ENCODE measurements at places on chromosomes 3 and 15.

GRCh38 chr3:152069871-152070270, 196.4 kb downstream of the SUCNR1 start:
- no peak for DNase-seq

DNA sequence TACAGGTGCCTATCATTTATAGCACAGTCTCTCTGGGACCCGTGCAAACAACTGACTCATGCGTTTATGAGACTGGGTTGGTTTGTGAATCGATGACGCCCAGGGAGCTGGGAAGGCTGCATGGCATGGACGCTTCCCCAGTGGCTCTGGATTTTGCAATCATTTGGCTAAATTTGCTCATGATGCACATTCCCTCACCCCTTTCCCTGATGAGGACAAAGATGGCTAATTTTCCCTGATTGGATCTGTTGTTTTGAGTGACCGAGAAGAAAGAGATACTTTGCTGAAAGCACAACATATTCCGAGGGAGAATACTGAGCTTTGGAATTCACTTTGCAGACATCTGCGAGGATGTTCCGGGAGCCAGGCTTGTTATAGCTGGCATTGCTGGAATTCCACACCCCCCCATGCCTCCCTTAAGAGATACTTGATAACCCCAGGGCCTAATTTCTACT, 51.1 kb downstream of the CGNL1 start:
- DNase-seq, result no peak

DNA sequence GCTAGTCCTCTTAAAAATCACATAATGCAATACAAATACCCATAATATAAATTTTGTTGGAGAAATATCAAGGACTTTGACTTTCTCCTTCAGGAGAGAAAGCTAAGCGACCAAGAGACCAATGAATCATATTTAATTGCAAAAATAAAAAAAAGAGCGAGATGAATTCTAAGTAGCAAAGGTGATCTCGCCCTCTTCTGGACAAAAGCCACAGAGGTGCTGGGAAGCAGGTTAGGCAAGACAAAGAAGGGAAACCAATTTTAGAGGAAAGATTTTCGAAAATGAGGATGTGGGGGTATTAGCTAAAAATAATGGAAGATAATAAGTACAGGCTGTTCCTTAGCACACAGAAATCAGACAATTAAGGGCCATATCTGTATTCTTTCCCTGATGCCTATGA, 111.4 kb upstream of the PLAAT1 start:
- DNase-seq, result no peak

DNA sequence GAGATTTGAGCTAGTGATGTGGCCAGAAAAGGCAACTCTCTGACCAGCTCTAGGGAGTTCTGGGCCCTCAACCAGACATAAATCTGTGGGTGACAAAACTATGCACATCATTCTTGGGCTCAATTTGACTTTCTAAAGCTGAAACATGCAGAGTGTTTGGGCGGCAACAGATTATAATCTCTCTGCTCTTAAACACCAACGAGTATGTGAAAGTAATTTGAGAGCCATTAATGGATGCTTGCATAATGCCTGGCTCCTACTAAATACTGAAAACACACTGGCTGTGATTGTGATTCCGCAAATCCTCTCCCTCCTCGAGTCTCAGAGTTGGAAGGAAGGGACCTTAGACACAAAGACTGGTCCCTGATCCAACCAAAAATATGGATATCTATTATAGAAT, 186.7 kb downstream of the UACA start:
- DNase-seq, result no peak

DNA sequence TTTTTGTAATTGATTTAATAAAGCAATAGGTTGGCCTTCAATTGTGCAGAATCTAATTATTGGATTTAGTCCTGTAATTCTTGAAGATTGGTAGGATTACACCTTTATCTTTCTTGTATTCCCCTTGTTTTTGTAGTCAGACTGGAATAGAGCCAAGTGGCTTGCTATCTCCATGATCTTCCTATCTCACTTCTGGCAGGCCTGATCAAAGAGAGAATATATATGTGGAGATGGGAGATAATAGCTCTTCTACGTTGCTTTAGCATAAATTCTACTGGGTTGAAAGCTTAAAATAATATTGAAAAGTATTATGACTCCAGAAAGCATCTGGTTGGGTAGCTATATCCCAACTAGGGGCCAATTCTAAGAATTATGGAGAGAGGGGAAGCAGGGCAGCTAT, 16.9 kb upstream of the IFT57 start:
- DNase-seq, result no peak

DNA sequence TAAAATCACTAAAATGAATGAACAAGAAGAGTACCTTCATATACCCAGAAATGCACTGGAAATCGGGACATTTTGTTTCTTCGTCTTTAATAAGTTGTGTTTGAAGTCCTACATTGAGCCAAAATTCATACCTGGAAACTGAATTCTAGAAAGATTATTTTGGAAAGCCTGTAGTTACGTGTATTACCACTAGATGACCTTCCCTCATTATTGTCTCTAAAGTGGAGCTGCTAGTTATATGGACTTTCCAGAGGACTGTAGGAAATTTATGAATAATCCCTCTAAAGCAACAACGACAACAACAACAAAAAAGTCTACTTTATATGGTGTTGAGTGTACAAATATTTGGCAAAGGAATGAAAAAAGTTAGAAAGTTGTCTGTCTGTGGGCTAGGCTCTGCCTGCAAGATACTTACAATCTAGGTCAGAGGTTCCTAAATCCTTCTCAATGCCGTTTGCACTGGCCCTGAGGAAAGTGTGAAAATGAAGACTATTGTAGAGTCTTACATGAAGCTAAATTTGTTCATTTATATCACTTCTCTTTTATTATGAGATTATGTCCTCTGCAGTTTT, 234.8 kb upstream of the NR2E3 start:
- no peak for DNase-seq
